Bronchial epithelial cell (primary cell): ENCODE measurements at places on chromosomes 12 and 14. TPM values are rescaled to one million over a fixed set of nuclear protein-coding genes. Genes with fewer than 3 reads are reported as not detected.
A peak's percentile ranks its signal among the peaks of the same experiment; 100 is the strongest.

- no peak for DNase-seq
Measured at GRCh38 chr14:79475887-79476532, 735.3 kb downstream of the DIO2 start.

ADAMTS20 gene
- not detected in 2 replicates for total RNA-seq

DNA sequence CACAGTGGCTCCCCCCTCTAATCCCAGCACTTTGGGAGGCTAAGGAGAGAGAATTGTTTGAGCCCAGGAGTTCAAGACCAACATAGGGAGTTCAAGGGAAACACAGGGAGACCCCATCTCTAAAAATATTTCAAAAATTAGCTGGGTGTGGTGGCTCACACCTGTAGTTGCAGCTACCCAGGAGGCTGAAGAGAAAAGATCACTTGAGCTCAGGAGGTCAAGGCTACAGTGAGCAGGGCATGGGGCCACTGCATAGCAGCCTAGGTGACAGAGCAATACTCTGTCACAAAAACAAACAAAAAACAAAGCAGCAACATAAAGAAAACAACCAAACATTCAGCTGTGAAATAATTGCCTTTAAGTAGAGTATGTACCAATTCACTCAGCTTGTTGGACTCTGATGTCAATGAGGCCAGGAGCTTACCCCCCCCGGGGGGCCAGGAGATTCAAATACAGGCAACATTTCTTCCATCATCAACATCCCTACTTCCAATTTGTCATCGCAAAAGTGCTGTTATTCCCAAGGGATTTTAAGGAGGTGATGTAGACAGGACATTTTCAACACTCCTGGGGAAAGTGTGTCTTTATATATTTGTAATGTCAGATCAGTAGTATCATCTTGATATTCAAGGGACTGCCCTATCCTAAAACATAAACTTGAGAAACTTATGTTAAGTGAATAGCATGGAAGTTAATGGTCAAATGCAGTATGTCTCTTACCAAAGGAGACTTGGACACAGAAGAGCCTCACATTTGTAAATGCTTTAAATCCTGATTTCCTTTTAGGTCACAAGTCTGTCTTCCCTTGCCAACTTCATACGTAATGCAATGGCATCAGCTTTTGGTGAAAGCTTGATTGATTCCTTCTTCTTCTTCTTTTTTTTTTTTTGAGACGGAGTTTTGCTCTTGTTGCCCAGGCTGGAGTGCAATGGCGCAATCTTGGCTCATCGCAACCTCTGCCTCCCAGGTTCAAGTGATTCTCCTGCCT, 40.6 kb upstream of the AEBP2 start:
- no peak for DNase-seq

- DNase-seq, result no peak
Measured at GRCh38 chr14:101783260-101784016, 21.9 kb downstream of the PPP2R5C start.

DNA sequence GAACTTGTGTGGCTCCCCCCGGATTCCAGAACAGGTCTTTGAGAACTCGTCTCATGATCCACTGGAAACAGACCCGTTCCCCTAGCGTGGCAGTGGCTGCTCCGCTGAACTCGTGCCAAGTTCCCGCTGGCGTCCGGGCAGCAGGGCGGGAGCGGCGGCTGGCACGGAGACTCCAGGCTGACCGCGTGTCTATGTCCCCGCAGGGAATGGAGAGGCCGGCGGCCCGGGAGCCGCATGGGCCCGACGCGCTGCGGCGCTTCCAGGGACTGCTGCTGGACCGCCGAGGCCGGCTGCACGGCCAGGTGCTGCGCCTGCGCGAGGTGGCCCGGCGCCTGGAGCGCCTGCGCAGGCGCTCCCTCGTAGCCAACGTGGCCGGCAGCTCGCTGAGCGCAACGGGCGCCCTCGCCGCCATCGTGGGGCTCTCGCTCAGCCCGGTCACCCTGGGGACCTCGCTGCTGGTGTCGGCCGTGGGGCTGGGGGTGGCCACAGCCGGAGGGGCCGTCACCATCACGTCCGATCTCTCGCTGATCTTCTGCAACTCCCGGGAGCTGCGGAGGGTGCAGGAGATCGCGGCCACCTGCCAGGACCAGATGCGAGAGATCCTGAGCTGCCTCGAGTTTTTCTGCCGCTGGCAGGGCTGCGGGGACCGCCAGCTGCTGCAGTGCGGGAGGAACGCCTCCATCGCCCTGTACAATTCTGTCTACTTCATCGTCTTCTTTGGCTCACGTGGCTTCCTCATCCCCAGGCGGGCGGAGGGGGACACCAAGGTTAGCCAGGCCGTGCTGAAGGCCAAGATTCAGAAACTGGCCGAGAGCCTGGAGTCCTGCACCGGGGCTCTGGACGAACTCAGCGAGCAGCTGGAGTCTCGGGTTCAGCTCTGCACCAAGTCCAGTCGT, 1.5 kb downstream of the APOLD1 start:
- DNase-seq, result peak; percentile 68

COL2A1 gene
- under 0.01 TPM in 2 replicates for total RNA-seq

DNA sequence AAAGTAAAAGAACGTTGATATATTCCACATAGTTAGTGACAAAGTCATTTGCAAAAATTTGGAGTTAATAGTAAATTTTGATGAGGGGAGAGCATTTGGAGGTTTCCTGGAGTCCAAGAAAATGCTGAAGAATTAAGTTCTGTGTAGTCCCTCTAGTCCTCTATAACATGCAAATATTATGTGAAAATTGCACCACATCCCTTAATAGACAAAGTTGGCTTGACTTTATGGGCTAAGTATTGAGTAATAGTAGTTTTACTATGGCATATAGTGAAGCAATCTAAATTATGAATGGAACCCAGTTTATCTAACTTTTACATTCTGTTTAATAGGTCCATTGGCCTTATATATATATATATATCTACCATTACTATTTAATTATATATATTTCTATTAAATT, 66.4 kb upstream of the DCN start:
- no peak for DNase-seq

- no peak for DNase-seq
Measured at GRCh38 chr12:53489242-53489864, 9.9 kb downstream of the MAP3K12 start.
